Calu3 (cell line): ENCODE measurements at places on chromosomes 1 and 21.
A peak's percentile ranks its signal among the peaks of the same experiment; 100 is the strongest.

- no peak for DNase-seq
These were observed 71.3 kb upstream of the DNAJC6 start for GRCh38 chr1:65238010-65238409.

DNA sequence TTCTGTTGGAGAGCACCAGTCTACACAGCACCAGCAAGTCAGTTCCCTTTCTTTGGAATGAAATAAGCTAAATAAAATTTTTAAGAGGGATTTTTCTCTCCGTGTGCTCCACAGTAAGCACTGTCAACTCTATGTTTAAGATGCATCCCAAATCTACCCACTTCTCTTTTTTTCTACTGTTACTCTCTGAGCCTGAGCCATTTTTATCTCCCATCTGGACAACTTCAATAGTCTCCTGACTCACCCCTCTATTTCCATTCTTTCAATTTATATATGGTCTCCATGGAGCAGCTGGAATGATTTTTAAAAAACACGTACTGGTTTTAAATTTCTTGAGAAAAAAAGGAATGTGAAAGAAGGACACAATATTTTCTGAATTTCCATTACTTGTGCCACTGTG, 24.7 kb upstream of the CCT8 start:
- DNase-seq, result no peak

DNA sequence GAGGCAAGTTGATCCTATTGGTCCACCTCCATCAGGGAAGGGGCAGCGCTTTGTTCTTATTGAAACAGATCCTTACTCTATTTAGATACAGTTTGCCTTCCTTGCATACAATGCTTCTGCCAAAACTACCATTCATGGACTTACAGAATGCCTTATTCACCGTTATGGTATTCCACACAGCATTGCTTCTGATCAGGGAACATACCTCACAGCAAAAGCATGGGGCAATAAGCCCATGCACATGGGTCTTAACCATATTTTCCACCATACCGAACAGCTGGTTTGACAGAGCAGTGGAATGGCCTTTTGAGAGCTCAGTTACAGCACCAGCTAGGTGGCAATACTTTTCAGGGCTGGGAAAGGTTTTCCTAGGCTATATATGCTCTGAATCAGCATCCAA, 544.8 kb upstream of the ADGRL4 start:
- no peak for DNase-seq

DNA sequence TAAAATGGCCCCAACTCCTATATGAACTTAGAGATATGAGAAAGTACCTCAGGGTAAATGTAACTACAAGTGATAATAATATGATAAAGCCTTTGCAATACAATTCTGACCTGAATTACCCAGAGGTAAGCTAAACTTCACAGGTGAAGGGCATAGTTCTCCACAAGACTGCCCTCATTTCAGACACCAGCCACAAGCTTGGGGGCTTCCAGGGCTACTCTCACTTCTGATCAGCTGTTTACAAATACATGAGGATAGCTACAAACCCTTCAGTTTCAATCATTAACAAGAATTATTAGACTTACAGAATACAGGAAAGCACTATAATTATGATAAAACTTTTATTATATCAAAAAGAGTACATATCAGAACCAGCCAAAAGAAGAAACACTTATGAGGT, 18.7 kb upstream of the DPH5 start:
- DNase-seq, result no peak

DNA sequence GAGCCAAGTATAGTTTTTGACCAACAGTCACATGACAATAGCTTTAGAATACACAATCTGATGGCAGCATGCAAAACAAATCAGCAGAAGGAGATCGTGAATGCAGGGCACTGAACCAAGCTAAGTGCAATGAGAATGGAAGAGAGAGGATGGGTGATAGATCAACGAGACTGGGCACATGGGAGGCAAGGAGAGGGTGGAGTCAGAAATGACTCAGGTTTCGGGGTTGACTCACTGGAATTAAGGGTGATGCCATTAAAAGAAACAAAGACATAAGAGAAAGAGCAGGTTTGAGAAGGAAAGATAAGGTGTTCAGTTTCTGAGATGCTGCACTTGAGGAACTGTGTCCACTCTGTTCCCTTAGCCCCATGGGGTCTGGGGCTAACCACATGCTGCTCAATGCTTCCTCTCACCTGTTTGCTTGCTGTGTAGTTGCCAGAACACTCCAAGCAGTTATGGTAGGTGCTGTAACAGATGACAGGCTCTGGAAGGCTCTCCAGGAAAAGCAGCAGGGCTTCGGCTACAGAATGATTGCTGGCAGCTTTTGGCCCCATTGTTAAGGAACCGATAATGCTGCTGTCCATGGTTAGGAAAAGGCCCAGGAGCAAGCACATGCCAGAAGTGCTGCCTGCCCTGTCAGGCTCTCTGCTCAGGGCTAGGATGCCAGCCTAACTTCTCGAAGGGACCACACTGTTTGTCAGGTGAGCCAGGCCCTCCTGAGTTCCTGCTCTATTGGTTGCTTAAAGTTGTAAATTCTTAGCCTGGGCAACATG, 6.1 kb upstream of the MTF1 start:
- peak; percentile 35 for DNase-seq

- no peak for DNase-seq
These were observed 82.1 kb downstream of the GFI1 start for GRCh38 chr1:92404661-92405060.

GRCh38 chr1:39671793-39672550, at the start of gene NT5C1A:
Gene NT5C1A (minus strand): TSS chr1:39672107. CDS start chr1:39672038, 69 bp downstream.
- DNase-seq, result peak; percentile 19

DNA sequence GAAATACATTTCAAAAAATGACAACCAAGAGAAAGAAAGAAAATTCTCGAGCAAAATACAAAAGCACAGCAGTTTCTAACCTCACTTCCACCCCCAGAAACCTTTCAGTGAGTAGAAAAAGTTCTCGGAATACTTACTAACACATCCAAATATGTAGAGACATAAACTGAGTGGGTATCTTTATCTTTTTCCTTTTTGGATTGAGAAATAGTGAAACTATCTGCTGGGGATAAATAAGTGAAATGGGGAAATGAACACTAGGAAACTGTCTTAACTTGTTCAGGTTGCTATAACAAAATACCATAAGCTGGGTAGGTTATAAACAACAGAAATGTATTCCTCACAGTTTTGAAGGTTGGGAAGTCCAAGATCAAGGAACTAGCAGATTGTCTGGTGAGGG, 72.0 kb downstream of the VCAM1 start:
- no peak for DNase-seq

DNA sequence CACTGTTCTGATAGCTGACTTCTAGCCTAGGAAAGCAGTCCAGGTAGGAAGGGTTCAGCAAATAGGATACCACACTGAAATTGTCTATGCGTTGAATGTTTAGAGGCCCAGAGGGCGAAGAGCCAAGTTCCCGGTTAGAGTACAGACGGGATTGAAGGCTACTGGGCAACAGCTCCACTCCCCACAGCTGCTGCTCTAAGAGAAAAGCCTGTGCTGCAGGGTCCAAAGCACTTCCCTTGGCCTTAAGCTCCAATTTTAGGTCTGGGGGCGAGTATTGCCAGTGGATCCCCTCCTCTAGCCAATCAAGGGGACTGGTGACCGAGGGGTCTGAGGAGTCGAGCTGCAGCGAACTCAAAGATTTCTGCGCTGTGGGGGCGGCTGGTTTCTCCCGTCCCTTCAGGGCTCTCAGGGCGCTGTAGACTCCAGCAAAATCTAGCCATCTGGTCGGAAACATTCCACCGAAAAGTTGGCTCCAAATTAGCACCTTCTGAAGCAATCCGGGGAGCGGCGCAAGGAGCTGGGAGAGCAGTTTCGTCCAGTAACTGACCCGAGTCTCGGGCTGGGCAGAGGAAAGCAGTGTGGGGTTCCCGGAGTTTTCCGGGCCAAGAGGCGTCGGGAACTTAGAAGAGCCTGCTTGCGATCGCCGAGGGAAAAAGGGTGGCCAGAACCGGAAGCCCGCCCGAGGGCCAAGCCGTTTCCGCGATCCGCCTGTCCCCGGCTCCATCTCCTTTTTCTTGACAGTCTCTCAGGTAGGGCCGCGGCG, 748 bp downstream of the PPP1R15B start:
- peak; percentile 57 for DNase-seq

DNA sequence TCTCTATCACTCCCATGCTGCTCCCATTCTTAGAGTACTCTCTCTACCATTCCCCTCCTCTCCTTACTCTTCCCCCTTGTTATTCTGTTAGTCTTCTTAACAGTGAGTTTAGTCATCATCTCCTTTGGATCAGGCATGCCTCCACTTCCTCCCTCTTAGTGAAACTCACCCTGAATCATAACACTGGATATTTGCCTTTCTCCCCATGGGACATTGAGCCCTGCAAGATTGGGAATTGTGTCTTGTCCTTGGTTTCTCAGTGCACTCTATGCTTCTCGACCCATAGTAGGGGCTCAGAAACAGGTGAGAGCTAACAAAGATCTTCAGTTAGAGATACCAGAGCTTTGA, 68.3 kb upstream of the GCLM start:
- no peak for DNase-seq

DNA sequence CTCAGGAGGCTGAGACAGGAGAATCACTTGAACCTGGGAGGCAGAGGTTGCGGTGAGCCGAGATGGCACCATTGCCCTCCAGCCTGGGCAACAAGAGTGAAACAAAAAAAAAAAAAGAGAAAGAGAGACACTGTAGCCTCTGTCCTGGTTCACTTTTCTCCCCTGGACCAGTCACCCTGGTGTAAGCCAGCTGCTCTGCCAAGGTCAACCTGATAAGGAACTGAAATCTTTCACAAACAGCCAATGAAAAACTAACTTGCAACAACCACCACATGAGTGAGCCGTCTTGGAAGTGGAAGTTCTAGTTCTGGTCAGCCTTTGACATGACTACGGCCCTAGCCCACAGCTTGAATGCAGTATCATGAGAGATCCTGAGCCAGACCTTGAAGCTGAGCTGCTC, 36.8 kb upstream of the CXADR start:
- DNase-seq, result no peak

GRCh38 chr1:156384007-156384406, 15.0 kb downstream of the RHBG start:
- no peak for DNase-seq

DNA sequence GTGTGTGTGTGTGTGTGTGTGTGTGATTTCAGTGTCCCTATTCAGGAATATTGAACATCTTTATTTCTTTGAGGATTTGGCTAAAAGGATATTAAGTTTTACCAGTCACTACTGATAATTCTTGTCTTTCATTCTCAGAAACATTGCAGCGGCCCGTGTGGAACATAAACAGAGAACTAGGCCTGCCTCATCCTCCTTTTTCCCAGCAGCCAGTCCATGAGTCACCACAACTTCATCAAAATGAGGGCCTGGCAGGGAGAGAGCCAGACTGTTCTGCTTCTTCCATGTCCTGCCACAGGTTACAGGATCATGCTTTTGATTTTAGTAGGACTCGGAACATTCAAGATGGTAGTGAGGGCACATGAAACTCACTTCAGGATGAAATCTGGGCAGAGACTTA, 50.7 kb downstream of the LRIG2 start:
- DNase-seq, result no peak

DNA sequence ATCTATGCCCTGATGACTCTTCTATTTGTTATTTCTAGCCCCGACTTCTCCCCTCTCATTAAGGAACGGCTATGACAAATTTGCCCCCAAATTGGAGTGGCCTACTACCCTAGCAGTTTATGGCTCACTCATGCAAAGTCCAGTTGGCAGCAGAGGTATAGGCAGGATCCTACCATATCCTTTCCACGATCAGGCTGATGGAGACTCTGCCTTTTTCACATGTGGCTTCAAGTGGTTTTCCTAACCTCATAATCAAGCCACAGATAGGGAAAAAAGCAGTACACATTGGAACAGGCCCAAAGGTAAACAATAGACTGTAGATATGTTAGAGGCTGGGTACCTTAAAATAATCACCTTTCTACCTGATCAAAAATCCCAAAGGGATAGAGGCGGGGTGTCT, 292.5 kb downstream of the NCAM2 start:
- no peak for DNase-seq

GRCh38 chr1:232477728-232478127, 152.2 kb downstream of the SIPA1L2 start:
- DNase-seq, result peak; percentile 47

DNA sequence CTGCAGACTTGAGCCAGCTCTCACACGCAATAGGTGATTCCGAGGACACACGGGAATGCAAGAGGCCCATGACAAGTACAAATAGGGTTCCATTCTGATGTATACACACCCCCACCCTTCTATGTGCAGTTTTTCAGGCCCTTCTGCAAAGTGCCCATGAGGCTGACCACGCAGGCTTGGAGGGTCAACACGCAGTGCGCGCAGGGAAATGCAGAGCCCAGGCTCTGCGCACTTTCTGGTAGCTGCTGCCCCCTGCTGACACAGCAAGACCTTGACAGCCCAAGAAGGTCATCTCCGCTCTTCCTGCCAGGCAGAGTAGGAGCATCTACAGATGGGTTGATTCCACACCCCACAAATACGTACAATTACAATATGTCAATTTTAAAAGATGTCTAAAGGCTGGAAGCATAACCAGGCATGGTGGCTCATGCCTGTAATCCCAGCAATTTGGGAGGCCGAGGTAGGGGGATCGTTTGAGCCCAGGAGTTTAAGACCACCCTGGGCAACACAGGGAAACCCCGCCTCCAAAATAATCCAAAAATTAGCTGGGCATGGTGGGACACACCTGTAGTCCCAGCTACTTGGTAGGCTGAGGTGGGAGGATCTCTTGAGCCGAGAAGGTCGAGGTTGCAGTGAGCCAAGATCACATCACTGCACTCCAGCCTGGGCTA, 18.5 kb downstream of the SH3BP5L start:
- peak; percentile 50 for DNase-seq

DNA sequence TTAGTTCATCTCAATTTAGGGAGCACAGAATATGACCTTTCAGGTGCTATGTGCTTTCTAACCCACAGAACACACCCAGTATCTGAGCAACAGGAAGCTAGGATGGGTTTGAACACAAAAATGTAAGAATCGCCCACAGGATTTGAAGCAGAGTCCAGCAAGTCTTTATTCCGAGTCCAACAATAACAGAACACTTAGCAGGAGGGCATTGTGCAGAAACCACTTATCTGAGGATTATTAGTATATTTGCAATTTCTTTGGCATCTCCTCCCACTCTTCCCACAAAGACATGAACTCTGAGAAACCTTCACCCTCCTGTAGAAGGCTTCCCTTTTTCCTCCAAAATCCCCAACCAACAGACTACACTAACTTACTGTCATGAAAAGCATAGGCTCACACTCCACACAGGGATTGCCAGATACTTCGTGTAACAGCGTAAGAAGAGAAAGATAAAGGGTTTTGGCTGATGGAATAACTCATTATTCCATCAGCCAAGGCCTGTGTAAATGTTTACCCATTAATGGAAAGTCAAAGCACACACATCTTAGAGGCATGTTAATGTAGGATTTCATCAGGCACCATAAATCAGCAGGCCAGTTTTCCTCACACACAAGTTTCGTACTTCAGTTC, 16.1 kb downstream of the SIPA1L2 start:
- no peak for DNase-seq

- peak; percentile 41 for DNase-seq
These were observed 2.7 kb downstream of the HIVEP3 start for GRCh38 chr1:41915786-41916571.

DNA sequence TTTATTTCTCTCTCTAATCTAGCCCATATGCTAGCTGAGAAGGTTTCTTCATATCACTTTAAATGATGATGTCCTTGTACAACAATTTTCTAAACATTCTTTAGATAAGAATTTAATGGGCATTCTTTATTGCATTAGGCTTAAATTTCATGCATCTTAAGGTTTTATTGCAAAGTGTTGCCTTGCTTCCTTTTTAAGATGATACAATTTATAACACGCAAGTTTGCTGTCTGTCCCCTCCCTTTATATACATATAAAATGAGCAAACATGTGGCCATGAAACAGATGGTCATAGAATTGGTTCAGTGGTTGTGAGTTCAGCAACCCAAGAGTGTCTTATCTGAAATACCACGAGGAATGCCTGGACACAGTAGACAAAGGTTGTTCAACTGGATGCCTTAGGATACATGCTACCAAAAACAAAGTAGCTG, 12.1 kb downstream of the NBPF3 start:
- no peak for DNase-seq
